Cerebellar nuclear complex (tissue), 1 donor: ENCODE measurements at places on chromosomes 12 and 14.

- DNase-seq = no peak
These were observed 228.9 kb upstream of the CAND1 start for GRCh38 chr12:67039995-67040860.

DNA sequence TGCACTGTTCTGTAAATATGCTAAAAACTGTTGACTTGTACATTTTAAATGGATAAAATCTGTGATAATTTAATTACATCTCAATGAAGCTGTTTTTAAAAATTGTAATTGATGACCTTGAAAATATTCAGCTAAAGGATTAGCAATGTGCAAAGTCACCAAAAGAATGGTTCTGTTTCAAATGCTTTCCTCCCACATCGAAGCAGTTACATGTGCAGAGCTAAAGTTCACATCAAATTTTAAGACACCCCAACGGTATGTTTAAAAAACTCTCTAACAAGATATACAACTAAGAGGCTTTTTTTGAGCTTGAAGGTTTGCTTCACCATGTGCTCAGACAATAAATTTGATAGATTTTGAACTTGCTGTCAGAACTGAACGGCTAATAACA lies 114.6 kb upstream of the KRAS start:
- DNase-seq = no peak

GRCh38 chr14:99806836-99807235 lies 13.6 kb downstream of the EML1 start:
- no peak for DNase-seq

GRCh38 chr14:90096566-90096965 lies 34.8 kb downstream of the KCNK13 start:
- no peak for DNase-seq

DNA sequence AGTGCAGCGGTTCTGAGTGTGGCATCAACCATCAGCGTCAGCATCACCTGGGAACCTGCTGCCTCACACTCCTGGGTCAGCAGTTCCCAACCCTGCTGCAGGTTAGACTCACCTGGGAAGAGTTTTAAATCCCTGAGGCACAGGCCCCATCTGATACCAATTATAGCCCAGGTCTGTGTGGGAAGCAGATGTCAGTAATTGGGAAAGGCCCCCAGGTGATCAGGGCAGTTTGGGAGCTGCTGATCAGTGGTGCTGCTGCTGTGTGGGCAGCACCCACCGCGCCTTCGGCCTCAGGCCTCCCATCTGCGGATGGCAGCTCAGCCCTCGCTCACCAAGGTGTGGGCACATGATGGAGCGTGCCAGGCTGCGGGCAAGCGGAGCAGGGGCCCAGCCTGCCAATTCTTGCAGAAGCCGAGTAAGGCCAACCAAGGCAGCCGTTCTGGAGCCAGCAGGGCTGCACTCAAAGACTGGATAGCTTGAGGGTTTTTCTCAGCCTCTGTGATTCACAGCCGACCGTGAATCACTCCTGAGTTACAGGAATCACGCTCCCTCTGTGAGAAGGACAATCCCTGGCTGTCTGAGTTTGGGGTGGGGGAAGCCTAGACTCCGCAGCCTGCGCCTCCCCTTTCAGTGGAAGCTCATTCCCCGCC lies 155.6 kb upstream of the SFSWAP start:
- DNase-seq = no peak

DNA sequence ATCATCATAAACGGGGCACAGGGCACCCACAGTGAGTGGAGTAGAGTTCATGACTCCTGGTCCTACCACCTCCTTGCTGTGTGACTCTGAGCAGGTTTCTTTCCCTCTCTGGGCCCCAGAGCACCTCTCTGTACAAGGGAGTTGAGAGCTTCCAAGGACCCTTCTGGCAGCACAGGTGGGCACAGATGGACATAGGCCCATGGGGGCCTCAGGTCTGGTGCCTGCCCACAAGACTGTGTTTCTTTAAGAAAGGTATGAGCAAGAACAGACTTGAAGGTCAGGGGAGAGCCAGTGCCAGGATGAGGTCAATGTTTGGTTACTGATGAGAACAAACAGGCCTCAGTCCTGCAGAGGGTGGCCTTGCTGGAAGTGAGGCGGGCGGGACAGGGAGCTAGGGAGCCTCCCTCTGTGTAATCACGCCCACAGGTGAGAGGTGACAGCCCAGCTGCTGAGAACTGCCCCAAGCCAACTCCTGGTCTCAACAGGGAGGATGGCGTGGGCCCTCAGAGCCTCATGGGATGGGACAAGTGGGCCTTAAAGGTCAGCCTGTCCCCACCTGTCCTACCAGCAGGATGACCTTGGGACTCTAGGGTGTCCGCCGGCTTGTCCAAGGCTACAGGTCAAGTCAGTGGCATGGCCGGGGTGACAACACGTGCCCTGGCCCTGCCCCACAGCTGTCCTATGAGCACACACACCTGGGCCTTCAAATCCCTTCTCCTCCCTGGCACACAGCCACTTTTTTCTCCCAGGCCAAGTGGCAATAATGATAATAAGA lies 49.1 kb downstream of the CCDC85C start:
- no peak for DNase-seq

DNA sequence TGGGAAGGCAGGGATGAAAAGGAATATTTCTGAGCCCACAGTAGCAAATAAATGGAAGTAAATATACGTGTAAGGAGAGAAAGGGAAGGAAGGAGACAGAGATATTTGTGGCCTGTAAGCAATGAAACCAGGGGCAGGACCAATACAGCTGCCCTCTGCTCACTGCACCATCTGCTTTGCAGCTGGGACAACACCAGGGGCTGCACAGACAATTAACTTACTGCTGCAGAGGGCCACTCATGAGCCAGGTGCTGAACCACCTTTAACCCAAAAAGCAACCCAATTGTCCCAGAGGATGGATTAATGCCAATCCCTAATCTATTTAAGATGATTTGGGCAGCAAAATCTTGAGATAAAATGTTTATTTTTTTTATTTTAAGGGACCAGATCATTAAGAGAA lies 30.6 kb upstream of the TMX1 start:
- DNase-seq = no peak

DNA sequence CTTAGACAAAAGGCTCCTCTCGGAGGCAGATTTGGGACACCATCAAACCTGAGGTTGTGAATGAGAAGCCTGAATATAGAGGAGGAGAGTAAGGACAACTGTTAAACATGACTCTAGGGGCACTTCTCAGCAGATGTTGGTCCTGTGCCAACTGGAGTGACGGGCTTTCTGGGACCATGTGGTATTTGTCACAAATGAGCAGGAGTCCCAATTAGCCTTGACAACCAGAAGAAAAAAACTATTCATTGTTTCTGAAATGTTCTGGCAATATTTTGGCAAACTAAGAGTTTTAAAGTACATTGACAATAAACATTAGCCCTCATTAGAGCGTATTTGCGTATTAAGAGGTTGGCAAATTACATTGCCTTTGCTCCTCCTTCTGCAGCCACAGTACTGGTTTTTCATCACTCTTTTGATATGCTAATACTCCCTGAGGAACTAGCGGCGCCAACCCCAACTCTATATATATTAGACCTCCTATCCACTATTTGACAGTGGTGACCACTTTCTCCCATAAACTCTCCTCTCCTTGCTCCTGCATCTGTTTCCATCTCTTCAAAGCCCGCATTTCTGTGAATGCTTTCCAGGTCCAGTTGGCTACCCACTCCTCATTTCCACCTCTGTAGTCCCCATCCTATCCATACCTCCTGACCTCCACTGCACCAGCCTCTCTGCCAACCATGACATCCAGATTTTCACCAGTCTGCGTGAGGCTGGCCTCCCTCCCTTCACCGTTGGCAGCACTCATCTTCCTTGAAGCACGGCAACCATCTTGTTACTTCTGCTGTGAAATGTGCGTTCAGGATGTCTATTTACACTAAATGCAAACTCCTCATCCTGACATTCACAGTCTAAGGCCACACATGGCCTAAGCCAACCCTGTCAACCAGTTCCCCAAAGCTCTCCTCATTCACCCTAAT lies 100.7 kb downstream of the ZFC3H1 start:
- no peak for DNase-seq

- DNase-seq = no peak
These were observed 80.8 kb downstream of the EP400 start for GRCh38 chr12:132030367-132031038.

- no peak for DNase-seq
These were observed 6.8 kb downstream of the TTC8 start for GRCh38 chr14:88831284-88831683.

DNA sequence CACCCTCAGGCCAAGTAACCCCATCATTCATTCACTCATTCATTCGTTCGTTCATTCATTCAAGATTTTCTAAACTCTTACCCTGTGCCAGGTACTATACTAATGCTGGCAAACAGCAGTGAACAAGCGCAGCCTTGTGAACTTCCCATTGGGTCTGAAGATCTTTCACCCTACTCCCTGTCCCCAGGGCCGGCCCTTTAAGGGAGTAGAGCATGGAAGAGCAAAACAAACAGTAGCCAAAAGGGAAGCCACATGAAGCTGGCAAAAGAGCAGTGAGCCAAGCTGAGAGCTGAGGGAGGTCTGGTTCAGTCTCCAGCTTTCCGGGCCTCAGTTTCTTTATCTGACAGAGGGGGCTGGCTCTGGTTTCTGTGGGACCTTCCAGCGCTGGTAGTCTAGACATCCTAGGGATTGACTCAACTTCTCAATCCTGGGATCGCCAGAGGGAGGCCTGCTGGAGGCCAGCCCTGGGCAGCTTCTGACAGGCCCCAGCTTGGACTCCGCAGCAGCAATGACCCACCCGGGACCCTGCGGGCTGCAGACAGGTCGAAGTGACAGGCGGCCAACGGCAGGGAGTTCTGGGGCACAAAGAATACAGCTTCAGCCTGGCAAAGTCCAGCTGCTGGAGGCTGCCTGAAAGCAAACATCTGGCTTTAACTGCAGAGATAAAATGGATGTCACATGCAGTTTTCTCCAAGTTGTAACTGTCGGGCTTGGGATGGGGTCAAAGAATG lies 27.1 kb downstream of the ACTN1 start:
- DNase-seq = no peak

DNA sequence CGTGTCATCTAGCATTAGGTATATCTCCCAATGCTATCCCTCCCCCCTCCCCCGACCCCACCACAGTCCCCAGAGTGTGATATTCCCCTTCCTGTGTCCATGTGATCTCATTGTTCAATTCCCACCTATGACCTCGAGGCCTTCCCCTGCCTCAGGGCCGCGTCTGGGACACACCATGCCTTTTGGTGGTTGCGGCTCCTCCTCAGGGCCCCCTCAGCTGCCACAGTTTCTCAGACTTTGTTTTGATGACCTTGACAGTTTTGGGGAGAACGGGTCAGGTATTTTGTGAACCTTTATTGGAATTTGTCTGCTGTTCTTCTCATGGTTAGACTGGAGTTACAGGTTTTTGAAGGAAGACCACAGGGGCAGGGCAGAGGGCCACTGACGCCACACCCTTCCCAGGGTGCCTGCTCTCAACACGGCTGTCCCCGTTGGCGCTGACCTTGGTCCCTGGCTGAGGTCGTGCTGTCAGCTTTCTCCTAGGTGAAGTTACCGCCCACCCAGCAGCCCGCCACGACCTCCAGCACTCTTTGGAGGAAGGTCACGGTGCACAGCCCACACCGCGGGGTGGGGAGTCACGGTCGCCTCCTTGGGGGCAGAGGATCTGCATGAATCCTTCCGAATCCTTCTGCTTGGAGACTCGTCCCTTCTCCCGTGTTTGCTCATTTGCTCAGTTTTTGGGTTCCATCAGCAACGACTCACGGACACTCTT lies 130.5 kb downstream of the KIF26A start:
- DNase-seq = no peak

GRCh38 chr14:103930051-103930604 lies 1.9 kb downstream of the TDRD9 start:
- DNase-seq = no peak

DNA sequence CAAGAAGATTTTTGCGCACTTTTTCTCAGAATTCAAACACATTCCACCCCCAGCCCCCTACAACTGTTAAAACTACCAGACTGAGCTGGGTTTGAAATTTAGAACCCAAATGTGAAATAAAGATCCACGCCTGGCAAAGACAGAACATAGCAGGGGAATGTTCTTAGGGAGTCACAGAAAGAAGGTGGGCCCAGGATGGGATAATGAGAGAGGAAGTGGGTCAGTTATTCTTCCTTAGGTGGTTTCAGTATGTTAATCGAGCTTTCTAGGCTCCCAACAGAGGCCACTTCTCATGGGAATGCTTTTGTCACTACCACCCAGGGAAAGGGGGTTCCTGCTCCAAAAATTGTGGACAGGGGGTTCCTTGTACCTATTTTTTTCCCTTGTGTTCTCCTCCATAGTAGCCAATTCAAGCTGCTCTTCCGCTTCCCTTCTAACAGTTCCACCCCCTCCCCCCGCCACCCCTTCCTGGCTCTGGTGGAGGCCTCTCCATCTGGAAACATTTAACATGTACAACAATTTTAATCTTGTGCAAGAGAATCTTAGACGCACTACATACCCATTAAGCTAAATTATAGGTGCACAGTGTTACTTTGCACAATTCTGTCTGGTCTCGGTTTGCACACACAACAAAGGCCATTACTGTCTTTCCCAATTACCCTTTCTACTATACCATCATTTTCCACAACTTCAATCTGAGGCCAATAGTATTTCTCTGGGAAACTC lies 218.1 kb downstream of the MON2 start:
- DNase-seq = no peak

DNA sequence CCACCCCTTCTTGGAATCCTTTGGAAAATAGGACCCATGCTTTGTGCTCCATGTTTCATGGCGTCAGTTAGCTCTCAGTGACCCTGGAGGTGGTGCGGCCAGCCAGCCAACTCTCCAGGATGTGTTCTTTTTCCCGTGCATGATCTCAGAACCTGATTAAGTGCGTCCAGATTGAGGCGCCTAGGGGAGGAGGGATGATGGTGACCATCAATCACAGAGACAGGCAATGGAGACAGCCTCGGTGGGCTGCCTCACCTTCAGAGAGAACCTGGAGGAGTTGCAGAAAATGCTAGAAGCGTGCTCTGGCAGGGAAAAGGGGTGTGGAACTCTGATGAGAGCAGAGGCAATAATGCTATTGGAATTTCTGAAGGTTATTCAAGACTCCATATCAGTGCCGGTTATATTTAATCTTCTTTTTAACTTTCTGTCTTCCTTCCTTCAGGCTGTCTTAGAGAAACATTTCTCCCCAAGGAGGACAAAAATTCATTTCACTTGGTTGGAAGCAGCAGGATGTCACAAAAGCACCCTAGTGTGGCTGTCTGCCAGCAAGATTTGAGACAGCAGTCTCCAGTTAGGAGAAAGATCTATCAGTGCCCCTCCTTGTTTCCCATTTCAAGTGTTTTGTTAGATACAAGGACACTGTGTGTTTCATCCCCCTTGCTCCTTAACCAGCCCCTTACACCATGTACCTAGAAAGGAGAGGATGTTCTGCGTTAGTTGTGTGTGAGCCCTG lies 53.3 kb upstream of the IGF1 start:
- DNase-seq = no peak

DNA sequence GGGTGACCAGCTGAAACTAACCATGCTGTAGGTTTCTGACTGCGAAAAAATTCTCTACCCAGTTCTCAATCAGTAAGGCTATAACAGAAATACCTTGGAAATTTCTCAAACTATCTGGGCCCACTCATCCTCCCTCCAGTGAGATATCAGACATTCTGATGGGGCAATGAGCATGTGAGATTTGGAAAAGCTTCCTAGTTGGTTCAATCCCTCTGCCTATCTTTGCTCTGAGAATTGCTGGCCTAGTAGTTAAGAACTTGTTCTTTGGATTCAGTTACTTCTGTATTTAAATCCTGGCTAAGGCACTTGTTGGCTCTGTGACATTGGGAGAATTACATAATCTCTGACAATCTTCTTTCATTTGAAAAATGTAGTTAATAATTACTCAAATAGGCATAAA lies 119.4 kb downstream of the SLC15A5 start:
- DNase-seq = no peak
